Activated CD8-positive, alpha-beta memory T cell treated with anti-CD3 and anti-CD28 coated beads for 1 hour (primary cell): ENCODE measurements at places on chromosomes 3 and 15.

- DNase-seq: no peak
Observed at GRCh38 chr15:81384891-81385720, 11.1 kb upstream of the TMC3 start.

- no peak for DNase-seq
Observed at GRCh38 chr3:160016972-160017371, 28.3 kb downstream of the IL12A start.

GRCh38 chr3:177146646-177147045 lies 50.6 kb downstream of the TBL1XR1 start:
- no peak for DNase-seq

DNA sequence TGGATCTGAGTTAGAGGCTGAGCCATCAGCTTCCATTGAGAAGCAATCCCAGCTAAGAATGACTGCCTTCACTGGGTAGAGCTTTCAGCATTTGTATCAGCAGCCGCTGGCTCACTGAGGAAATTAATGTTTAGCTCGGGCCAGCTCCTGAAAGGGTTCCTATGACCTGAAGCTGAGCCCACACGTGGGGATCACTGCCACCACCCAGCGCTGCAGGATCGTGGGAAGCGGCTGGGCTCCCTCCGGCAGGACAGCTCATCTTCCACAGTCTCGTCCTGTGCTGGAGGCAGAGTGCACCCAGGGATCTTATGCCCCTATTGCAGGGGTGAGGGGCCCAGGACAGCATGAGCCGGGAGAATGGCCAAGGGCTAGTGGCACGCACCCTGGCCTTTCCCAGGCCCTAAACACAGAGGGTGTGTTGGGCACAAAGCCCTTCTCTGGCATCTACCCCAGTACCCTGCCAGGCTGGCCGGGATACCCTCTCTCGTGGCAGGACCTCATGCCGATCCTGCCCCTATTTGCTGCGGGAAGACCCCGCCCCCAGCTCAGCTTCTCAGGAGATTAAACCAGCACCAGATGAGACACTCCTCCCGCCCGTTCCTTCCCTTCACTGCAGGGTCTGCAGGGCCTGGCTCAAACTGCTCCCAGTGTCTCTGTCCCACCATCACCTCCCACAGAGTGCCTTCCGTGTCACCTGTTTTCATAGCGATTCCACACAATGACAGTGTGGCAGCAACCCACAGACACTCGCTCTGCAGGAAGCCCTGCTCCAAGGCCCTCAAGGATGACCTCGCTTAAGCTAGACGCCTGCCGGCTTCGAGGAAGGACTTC lies 28.5 kb downstream of the KLHL25 start:
- DNase-seq: no peak

GRCh38 chr3:128438488-128439072 lies 28.1 kb downstream of the DNAJB8 start:
- DNase-seq: no peak

DNA sequence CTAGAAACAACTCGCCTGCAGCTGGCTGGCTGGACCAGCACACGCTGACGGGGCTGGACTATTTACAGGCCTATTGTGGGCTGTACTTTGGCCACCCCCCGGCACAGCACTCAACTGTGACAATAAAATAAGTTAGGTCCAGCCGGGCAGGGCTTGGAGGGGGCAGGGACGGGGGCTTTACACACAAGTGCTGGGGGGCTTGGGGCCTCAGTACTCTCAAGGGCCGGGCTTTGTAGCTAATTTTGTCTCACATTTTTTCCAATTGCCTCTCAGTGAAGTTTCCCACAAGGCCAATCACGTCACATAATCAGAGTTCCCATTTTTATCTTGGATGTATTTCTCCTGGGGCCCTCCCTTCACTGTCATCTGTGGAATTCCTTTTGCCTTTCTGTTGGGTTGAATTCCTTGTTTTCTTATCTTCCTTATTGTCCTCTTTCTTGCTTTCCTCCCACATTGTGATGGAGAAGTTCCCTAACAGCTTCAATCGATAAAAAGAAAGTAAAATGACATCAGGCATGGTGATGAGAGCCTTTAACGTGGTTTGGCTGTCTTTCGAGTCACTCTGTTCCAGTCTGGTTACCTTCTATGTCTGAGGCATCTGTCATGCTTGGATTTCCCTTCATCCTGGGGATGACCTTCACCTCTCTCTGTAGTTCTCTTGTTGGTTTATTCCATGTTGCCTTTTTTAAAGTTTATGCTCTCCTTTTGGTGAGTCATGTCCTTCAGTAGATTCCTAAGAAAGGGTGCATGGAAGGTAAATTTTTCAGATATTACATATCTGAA lies 44.1 kb upstream of the CMTM7 start:
- DNase-seq: no peak

GRCh38 chr15:67825881-67826716 lies 790 bp downstream of the SKOR1 start:
- DNase-seq: no peak

- no peak for DNase-seq
Observed at GRCh38 chr3:179957264-179957845, 79.4 kb downstream of the PEX5L start.

- no peak for DNase-seq
Observed at GRCh38 chr15:47987461-47987860, 133.3 kb upstream of the SLC24A5 start.

DNA sequence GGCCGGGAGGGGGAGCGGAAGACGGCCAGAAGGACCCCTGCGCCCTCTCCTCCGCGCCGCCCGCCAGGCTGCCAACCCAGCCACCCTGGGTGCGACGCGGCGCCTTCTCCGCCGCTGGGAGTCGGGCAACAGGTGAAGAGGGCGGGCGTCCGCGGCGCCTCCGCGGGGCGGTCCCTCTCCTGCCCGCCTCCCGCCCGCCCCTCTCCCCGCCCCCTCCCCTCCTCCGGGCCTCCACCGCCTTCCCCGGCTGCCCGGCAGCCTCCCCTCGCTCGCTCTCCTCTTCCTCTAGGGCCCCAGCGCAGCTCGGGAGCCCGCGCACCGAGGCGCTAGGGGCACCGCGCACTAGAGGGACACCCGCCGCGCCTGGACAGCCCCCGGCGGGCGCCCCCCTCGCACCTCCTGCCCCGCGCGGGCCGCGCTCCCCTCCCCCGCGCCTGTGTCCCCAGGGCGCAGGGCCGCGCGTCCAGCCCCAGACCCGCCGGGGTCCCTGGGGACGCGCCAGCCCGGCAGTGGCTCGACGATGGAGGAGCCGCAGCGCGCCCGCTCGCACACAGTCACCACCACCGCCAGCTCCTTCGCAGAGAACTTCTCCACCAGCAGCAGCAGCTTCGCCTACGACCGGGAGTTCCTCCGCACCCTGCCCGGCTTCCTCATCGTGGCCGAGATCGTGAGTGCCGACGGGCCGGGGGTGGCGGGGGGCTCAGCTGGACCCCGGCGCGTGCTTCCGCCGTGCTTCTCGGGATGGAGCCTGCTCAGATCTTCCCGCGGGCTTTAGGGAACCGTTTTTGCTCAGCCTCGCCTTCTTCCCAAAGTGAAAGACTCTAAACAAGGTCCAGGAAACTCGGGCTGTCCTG lies at the start of gene CMTM8:
Gene CMTM8, plus strand, starts transcription at position 228 of the 854 bp plus-strand sequence. Its CDS starts 293 bp downstream, at position 521.
- DNase-seq: peak; percentile 42

GRCh38 chr3:71543371-71544016 lies 40.0 kb downstream of the FOXP1 start:
- no peak for DNase-seq

DNA sequence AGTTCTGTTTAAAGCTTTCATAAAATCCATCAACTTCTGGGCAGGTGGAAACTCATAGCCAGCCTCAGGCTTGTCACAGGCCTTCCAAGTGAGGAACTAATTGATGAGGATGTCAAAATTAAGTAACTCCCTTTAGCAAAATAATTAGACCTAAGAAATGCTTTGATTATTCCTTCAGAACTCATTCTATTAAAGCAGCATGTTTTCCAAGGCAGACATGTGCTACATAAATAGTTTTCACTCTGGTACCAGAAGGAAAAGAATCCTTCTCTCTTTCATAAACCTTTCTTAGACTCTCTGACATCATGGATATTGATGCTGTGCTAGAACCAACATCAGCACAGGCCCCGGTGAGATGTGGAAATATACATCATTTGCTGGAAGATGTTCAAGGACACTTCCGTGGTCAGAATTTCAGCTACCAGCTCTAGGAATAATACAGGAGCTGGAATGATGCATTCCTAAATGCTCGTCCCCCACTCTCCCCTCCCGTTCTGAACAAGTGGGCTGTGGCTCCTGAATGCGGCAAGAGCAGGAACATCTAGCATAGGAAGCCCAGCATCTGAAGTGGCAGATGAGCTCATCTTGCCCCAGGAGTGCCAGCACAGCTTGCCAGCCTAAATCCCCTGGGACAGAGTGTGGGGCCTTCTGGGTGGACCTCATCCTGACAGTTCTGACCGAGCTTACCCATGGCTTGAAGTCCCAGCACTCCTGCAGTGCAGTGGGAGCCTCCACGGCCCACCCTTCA lies 82.4 kb downstream of the WWTR1 start:
- DNase-seq: no peak

DNA sequence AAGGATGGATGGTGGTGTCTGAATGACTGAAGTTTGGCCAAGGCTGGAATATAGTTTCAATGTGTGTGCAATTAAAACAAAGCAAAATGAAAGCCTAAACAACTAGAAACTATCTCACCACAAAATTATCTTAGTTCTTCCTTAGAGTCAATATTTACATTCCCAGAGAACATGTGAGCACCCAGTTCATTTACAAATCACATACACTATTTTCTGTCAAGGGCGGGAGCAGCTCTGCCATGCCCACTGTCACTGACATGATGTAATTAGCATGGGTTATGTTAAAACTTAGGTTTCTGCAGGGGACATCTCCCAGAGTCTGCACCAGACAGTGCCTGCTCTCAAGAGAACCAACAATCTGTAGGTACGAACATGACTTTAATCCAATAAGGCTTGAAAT lies 65.0 kb downstream of the PDZRN3 start:
- DNase-seq: no peak

GRCh38 chr15:74799856-74800558 lies 12.6 kb upstream of the LMAN1L start:
- peak; percentile 57 for DNase-seq

DNA sequence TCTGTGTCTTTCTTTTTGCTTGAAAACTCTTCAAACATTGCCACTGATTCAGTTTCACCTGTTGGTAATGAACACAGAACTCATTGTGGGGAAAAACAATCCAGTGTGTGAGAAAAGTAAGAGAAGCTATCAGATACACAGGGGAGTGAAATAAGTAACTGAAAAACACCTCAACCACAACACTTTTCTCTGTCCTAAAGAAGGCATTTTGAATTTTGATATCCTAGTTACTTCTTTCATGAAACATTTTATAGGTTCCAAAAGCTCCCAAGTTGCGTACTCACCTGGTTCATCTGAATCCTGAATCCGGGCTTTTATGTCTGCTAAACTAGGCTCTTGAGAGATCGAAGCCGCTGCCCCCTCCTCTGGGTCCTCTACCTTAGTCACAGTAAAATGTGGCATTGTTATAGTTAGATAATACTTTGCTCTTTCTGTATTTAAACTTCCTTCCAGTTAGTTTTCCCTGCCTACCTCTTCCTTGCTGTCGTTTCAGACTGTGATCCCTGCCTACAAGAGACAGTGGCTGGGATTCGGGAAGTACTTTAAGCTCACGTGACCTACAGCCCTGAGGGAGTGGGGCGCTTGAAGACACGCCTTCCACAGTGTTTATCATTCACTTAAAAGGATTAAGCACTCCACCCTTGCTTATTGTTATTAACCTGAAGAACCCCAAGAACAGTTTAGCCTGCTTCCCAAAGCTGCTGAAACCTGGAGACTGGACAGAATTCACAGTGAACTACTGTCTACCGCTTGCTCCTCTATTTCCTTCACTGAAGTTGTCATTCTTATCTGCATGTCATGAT lies 19.1 kb downstream of the SLC12A6 start:
- DNase-seq: no peak

DNA sequence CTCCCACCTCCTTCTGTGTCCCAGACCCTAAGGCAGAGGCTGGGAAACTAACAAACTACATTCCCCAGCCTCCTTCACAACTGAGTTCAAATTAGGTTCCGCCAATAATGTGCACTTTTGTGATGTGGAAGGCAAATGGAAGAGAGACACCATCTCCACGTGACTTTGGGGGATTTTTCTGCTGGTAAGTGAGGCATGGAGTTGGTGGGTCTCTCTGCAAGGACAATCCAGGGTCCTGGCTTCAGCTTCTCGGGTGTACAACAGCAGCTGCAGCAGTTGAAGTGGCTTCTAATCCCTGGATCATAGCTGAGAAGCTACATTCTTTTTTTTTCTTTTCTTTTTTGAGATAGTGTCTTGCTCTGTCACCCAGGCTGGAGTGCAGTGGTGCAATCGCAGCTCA lies 58.9 kb upstream of the GATA2 start:
- DNase-seq: no peak

DNA sequence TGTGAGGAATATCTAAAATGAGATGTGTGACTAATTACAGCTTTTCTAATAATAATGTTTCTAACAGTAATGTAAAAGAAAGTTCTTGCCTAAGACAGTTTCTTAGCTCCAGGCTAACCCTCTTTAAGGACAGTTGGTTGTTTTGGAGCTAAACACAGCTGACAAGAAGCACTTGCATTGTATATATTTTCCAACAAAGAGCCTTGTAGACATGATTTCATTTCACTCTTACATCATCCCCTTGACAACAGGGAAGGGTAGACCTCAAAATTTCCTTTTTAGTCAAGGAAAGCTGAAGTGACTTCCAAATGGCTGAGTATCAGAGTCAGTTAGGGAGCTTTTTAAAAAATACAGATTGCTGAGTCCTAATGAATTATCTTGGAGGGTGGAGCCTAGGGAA lies 4.1 kb downstream of the ARID3B start:
- DNase-seq: no peak

DNA sequence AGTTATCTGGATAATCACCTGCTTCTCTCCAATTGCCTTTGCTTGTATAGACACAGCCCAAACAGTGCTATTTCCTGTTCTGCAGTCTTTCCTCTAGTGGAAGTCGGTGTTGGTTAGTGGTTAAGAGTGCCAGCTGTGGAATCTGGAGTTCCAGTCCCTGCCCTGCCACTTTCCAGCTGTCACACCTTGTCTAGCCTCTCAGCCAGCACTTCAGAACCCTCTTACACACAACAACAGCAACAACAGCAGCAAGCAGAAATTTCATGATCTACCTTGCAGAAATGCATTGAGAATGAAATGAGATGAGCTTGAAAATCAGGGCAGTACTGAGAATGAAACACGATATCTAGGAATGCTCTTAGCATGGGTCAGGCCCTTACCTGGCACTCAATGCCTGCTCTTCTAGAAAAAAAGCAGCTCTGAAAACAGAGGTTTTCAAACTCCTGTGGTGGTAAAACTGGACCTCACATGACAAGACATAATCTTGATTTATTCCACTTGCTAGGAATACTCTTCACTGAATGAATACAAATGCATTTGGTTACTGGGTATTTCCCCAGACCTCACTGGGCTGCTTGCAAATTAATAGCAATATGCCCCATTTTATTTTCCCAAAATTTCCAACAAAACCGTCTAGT lies 3.3 kb upstream of the WNT5A start:
- no peak for DNase-seq

- no peak for DNase-seq
Observed at GRCh38 chr15:43144512-43144911, 11.1 kb downstream of the TMEM62 start.

- DNase-seq: no peak
Observed at GRCh38 chr3:153293265-153293664, 131.2 kb downstream of the RAP2B start.

GRCh38 chr3:194986208-194987043 lies 284.5 kb downstream of the XXYLT1 start:
- no peak for DNase-seq

GRCh38 chr15:100101426-100102089 lies 240.2 kb downstream of the ADAMTS17 start:
- DNase-seq: no peak

- DNase-seq: no peak
Observed at GRCh38 chr3:152295344-152295743, 26.6 kb downstream of the MBNL1 start.
